Trophoblast cell (in vitro differentiated cells and primary cell): ENCODE measurements at places on chromosomes 2 and 18.

GRCh38 chr18:8097927-8098326 is 511.3 kb upstream of the RAB12 start:
- no peak for DNase-seq

DNA sequence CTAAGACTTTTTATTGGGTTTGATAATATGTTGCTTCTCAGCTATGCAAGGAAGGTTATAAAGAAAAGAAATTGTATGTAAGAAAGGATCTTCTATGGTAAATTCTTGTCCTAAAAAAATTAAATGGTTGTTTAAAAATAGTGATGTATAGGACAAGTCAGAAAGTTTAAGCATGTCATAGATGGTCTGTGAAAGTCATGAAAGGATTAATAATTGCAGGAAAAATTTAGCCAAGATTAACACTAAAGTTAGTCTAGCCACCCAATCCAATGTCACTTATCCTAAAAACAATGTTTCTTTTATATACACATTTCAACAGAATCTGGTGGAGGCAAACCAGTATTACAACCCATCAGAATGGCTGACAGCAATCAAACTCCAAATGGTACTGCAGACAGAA is 1046.7 kb upstream of the SLC39A10 start:
- DNase-seq: no peak

DNA sequence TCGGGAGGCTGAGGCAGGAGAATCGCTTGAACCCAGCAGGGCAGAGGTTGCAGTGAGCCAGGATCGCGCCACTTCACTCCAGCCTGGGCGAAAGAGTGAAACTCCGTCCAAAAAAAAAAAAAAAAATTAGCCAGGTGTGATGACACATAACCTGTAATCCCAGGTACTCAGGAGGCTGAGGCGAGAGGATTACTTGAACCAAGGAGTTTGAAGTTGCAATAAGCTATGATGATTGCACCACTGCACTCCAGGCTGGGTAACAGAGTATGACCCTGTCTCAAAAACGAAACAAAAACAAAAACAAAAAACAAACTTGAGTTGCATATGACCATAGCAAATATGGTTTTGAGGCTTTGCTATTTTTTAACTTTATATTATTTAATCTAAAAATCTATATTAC is 25.8 kb downstream of the SANBR start:
- DNase-seq: peak; percentile 57

- peak; percentile 78 for DNase-seq
Observed at GRCh38 chr2:181789827-181790448, 101.6 kb upstream of the ITPRID2 start.

DNA sequence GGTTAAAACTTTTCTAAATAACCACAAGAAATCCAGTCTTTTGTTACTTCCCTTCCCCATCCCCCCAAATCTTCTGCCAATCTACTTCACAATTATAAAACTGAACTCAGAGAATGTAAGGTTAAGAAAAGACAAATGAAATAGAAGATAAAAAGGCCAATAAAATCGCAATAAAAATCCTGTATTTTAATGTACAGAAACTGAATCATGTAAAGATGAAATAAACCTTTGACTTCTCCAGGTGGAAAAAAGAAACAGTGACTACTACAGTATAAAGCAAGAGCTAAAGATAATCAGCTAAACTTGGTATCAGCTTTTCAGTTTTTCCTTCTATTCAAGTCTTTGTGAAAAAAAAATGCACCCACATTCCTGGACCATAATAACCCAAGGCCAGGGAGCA is 1.7 kb downstream of the SYT4 start:
- no peak for DNase-seq

DNA sequence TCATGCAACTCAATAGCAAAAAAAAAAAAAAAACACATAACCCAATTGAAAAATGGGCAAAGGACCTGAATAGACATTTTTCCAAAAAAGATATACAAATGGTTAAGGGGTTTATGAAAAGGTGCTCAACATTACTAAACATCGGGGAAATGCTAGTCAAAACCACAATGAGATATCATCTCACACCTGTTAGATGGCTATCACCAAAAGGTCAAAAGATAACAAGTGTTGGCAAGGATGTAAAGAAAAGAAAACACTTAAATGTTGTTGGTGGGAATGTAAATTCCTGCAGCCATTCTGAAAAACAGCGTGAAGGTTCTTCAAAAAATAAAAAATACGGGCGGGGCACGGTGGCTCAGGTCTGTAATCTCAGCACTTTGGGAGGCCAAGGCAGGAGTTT is 112.4 kb upstream of the CAB39 start:
- DNase-seq: no peak

DNA sequence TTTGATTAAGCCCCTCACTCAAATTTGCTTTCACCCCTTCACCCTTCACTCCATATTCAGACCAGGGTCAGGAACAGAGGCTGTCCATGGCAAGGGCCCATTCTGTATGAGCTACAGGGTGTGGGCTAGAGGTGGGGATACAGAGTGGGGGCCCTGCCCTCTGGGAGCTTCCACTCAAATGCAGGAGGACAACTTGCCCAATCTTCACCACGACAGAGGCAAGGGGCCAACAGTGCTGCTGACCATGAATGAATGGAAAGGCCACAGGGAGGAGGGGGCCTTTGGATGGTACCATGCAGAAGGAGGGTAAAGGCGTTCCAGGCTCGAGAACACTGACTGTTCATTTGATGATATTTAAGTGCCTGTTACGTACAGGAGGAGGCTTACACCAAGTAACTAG is 22.8 kb downstream of the ADRA2B start:
- DNase-seq: no peak

GRCh38 chr18:23188068-23188760 is 52.9 kb downstream of the CABLES1 start:
- DNase-seq: no peak

GRCh38 chr2:30932870-30933269 is 125.6 kb upstream of the CAPN13 start:
- no peak for DNase-seq

DNA sequence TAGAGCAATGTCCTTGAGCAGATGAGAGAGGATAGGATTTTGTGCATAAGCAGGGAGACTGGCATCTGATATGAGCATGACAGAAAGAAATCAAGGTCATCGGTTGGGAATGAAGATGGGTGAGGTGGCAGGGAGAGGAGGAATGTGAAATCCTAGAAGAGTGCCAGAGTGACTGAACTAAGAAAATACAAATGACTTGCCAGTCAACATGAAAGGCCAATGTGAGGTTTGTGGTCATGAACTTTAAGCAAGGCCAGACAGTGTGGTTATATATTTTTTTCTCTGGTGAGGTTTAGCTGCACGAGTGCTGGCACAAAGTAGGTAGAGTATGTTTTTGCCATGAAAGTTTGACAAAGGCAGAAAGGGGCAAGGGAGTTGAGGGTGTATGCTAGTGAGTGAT is 21.2 kb downstream of the QPCT start:
- peak; percentile 47 for DNase-seq

GRCh38 chr2:137943678-137944347 is 20.5 kb upstream of the HNMT start:
- DNase-seq: no peak

GRCh38 chr2:96111823-96112500 is 4.4 kb downstream of the ADRA2B start:
- no peak for DNase-seq

GRCh38 chr2:8103085-8103708 is 578.7 kb upstream of the ID2 start:
- no peak for DNase-seq

DNA sequence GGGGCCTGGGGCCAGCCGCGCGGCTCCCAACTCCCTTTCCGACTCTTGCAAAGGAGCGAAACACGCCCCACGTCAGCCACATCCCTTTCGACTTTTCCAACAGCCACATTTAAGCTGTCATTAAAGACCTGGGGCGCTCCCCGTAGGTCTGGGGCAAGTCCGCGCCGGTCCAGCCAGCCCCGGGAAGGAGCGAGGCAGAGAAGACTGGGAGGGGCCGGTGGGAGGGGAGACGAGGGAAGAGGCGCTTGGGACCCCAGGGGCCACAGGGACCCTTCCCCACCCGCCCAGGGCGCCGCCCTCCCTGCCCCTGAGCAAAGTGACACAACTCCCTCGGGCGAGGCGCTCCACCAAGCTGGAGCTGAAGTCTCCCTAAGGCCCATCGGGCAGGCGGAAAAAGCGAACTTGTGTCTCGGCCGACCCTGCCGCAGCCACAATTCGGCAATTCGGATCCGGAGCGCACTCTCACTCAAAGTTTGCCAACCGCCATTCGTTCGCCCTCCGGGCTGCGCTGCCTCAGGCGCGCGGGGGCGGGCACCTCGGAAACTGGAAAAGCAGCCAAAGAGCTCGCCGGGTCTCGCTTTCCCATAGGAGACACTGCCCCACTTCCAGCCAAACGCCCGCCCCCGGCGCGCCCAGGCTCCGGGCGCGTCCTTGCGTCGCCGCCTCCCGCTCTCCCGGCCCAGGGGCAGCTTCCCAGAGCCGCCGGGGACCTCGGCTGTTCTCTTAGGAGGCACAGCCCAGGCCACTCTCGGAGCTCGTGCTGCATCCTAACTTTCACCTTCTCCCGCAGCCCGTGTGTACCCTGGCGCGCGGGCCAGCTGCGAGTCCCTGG is 1.1 kb upstream of the KCTD1 start:
- peak; percentile 86 for DNase-seq

DNA sequence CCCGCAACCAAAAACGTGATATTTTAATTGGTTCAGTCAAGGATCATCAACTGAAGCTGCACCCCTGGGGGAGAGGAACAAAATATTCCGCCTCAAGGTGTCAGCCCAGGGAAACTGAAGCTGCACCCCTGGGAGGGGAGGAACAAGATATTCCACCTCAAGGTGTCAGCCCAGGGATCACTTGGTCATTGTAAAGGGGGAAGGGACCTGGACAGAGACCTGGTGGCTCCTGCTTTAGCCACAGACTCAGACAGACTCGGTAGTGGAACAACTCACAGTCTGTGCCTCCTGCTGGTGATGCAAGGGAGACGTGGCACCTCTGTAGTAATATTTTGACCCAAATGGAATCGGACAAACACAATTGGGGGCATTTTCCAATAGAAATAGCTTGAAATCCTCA is 75.1 kb downstream of the GBX2 start:
- DNase-seq: no peak

DNA sequence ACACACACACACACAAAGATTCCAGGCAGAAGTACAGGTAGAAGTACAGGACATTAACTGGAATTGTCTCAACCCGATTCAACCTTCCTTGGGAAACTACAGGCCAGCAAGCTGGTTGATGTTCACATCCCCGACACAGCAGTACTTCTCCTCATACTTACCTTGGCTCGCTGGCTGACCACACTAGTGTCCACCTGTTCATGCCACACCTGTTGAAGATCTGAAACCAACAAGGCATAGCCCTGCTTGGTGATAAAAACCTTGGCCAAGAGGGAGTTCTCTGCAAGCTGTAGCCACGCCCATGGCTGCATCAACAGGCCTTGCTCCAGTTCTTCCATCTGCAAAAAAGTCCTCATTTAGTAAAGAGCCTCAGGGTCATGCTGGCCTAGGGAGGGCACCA is 2.6 kb downstream of the NHEJ1 start:
- no peak for DNase-seq

DNA sequence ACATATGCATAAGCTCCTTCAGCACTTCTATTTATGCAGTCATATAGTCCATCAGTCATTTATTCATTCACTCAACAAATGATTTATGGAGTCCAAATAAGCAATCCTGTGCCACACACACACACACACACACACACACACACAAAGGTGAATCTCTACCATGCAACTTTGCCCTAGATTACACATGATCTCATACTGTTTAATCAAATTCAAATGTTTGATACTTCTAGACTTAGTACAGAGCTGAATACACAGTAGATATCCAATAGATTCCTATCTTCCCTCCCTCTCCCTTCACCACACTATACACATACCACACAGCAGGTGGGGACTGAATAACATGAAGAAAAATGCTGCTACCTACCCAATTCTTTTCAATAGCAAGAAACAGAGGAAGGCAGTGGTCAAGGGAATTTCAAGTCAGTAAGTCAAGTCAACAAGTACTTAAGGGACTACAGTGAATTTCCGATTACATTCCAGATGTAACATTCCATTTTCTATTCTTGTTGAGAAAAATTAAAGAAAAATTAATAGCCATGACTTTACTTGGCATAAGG is 65.4 kb downstream of the EPG5 start:
- no peak for DNase-seq

GRCh38 chr2:232750135-232750671 is 26.2 kb downstream of the KCNJ13 start:
- no peak for DNase-seq

DNA sequence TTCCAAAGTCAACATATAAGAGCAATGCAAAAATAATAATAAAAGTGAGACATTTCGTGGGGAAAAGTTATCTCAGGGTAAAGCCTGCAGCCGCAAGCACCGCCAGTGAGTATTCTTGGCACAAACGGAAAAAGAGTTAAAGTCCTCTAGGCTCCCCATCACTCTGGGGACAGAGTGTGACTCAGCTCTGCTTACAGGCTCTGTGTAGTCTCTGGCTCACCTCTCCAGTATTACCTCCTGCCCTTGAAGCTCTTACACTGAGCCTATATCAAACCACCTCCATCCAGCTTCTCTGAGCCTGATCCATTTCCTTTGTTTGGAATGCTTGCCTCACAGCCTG is 55.5 kb downstream of the MTHFD2 start:
- no peak for DNase-seq

DNA sequence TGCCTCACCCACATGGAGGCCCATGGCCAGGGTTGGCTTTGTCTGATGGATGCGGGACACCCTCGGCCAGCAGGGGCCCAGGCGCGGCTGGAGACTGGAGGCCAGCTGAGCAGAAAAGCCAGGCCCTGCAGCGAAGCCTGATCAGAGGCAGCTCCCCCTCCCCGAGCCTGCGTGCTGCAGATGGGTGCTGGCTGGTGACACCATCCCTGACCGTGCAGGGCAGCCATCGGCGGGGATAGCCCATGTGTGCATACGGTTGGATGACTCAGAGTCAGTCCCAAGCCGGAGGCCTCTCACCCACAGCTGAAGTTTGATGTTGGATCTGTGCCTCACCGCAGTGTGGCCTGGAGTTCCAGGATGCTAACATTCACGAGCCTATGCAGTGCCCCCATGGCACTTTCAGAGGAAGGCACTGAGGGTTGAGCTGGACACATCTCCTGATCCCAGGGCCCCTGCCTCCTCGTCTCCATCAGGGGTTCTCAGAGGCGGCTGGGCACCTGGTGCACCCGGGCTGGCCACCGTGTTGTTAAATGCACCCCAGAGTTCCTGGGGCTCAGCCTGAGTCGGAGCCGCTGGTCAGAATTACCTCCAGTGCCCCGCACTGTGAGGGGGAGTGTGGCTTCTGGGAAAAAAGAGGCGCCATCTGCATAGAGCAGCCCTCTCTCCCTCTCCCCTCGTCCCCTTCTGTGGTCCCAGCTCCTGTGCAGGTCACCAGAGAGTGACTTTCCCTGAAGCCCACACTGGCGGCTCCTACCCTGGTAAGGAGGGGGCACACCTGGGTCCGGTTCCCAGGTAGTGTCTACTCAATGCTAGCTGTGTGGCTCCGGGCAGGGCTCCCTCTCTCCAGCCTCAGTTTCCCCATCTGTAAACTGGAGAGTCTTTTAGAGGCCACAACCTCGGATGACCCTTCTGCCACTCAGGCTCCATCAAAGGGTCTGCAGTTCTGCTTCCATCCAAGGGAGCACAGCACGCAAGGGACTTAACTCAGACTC is 19.4 kb upstream of the KIF1A start:
- no peak for DNase-seq
